ENCODE measurements at places on chromosomes 11 and 22.

DNA sequence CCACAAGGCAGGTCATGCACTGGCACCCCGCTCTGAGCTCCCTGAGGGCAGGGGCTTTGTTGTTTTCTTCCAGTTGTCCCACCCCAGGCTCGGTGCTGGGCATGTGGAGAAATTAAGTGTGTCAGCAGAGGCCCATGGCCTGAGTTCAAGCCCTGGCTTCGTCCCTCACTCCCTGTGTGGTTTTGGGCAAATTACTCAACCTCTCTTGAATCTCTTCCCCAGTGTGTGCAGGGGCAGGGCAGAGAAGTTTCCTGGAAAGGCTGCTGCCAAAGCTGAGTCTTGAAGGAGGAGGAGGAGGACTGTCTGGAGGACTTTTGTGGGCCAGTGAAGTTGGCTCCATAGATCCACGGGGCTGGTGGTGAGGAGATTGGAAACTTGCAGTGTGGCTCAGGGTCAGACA lies 138.1 kb upstream of the E2F8 start:
- peak; percentile 50 for DNase-seq

GRCh38 chr11:112374486-112375140 lies 114.0 kb upstream of the PLET1 start:
- no peak for DNase-seq

DNA sequence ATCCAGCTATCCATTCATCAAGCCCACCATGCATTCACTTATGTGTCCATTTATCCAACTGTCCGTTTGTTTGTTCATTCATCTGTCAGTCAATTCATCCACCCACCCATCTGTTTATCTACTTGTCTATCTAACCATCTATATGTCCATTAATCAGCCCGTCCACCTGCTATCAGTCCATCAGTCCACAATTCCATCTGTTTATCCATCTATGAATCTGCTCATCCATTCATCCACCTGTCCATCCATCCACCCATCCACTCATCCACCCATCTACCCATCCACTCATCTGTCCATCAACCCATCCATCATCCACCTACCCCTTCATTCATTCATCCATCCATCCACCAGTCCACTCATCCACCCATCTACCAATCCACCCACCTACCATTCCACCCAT lies 970 bp upstream of the SPI1 start:
- no peak for DNase-seq

- peak; percentile 67 for DNase-seq
Measured at GRCh38 chr11:67629386-67630227, at the start of gene NUDT8. NUDT8 (minus strand) TSS chr11:67629937; CDS start chr11:67629911, 26 bp downstream.

GRCh38 chr11:69382131-69383128 lies 88.5 kb downstream of the MYEOV start:
- DNase-seq, result peak; percentile 18

GRCh38 chr11:1701091-1701807 lies 4.3 kb downstream of the KRTAP5-6 start:
- DNase-seq, result no peak

DNA sequence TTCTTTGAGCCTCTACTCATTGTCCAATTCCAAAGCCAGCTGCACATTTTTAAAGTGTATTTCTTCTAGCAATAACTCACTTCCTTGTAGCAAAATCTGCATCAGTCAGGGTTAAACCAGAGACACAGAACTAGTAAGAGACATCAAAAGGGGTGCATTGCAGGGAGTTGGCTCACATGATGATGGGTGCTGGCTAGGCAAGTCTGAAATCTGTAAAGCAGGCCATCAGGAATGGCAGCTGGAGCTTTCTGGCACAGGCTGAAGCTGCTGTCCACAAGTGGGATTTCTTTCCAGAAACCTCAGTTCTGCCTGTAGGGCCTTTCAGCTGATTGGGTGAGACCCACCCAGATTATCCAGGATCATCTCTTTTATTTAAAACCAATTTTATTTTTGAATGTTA lies 698.1 kb downstream of the NTM start:
- DNase-seq, result no peak

DNA sequence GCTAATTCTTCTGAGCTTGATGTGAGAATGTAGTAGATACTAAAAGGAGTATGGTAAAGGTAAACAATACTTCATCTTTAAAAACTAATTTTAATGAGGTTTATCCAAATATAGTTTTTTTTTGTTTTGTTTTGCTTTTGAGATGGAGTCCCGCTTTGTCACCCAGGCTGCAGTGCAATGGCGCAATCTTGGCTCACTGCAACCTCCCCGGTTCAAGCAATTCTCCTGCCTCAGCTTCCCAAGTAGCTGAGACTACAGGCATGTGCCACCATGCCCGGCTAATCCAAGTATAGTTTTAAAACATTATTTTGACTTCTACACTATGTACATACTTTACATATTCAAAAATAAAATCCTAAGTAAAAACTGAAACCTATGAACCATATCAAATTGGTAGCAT lies 4.1 kb downstream of the ZBTB44 start:
- no peak for DNase-seq

DNA sequence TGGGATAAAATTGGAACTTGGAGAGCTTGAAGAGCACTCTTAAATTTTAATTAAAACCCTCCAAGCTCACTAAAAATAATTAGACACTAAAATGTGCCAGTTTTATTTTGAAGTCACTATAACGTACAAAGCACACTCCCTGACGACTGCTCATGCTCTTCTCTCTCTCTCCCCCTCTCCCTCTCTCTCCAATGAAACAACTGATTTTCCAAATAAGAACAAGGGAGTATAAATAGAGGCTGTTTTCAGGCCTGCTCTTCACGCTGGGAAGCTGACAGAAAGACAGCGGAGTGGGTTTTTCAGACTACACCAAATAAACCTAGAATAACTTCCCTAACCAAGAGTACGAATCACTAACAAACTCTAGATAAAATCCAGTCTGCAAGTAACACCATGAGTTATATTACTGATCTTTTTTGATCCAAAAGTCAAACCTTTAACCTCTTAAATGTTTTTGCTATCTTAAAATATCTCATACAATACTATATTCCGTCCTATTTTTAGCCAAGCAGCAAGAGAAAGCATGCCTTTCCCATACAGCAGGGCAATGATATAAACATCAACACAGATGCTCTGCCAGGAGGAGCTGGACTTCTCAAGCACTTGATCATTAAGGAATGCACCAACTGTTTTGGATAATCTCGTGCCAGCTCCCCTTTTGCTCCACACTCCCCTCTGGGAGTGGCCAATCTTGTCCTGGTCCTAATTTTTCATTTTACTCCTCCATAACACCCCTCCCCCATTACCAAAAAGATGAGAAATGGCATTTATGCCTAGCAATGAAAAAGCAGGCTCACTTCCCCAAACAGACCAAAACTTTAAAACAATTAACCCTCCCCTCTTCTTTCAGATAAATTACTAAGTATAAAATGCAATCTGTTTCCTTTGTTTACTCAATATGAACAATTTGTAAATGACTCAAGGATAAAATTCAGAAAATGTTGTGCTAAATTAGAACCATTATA lies 116.9 kb downstream of the SOX6 start:
- DNase-seq, result no peak

DNA sequence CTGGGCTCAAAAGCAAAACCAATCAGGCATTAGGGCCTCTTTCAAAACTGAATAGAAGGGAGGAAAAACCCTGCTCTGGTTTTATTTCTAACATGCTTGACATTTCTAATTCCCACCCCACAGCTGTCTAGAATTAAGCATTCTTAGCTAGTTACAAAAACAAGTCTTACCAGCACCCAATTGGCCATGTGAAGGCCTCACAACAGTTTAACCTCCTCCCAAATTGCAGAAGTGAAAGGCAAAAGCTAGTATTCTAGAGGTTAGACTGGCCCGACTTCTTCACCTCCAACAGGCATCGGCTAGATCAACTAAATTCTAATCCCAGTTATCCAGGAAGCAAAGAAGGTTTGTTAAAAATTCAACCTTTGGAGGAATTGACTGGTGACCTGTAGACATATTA lies 6.5 kb downstream of the SF1 start:
- DNase-seq, result no peak

DNA sequence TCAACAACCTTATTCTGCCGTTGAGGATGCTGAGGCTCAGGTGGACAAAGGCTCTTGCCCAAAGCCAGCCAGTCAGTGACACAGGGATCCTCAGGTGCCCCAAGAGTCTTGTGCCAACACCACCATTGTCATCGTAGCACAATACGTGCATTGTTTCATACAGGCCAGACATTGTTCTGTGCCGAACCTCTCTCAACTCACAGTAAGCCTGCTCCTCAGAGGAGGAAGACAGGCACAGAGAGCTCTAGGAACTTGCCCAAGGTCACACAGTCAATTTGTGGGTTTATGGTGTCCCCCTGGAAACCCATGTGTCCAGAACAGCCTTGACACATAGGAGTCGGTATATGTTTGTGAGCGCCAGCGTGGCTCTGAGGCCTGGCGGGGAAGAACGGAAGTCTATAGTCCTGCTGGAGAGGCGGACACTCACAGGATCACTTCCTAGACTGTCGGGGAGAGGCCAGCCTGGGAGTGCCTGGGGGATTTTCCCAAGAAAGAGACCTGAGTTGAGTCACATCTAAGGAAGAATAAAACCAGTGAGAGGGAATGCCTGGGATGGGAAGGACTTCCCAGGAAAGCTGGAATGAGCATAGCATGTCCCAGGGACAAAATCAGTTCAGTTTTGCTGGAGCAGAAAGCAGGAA lies 20.2 kb downstream of the LIF start:
- DNase-seq, result no peak

- DNase-seq, result no peak
Measured at GRCh38 chr11:9533736-9534473, 39.6 kb upstream of the WEE1 start.

DNA sequence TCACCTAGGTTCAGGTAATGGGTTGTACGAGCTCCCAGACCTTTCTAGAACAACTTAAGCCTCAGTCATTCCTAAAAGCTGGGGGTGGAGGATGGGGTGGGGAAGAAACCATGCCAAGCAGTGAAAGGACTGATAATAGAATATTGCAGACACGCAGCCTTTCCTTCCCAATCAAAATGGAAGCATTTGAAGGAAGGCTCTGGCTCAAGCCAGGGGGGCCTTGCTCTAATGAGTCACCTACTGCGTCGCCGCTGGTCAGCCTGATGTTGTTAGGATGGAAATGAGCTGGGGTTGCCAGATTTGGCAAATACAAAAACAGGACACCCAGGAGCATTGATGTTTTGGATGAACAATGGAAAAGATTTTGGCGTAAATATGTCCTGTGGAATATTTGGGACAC lies 6.2 kb downstream of the SYT12 start:
- no peak for DNase-seq

- DNase-seq, result no peak
Measured at GRCh38 chr22:40335358-40335757, 10.9 kb upstream of the ADSL start.

DNA sequence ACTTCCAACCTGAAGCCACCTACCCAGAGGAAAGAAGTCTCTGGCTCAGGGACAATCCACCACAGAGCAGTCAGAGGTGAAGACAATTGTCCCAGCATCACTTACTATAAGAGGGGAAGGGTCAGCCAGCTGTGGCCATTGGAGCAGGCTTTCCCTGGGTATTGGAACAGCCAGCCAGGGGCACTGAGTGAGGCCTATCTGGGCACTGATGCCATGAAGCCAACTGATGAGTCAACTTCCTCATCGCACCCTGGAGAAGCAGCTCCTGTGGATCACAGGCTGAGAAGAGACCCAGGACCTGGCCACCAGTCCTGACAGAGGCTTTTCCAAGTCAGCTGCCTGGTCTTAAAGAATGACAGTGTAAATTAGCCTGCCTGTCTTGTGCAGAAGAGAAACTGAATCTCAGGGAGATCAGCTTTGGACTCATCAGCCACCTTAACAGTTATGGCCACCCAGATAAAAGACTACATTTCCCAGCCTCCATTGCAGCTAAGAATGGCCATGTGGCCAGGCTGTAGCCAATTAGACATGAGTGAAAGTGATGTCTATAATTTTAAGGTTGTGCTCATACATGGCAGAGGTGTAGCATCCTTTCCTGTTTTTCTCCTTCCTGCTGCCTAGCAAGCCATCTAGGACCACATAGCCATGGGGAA lies 19.0 kb downstream of the CHST1 start:
- no peak for DNase-seq

DNA sequence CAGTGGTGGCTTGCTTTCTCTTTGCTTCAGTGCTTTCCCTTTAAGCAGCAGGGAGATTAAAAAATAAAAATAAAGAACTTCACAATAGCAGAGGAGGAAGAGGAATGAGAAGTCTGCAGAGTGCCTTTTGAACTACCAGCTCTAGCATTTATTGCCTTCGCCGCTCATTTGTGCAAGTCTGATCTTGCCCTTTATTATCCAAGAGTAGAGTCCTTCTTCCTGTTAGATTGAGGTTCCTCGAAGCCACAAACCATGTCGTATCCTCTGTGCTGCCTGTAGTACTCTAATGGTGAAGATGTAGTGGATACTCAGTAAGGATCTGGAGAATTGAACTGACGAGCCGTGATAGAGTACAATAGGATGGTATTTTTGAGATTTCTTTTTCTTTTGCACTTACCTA lies 101.2 kb upstream of the RAG2 start:
- no peak for DNase-seq

GRCh38 chr11:94924171-94924572 lies 49.2 kb downstream of the CWC15 start:
- DNase-seq, result no peak

DNA sequence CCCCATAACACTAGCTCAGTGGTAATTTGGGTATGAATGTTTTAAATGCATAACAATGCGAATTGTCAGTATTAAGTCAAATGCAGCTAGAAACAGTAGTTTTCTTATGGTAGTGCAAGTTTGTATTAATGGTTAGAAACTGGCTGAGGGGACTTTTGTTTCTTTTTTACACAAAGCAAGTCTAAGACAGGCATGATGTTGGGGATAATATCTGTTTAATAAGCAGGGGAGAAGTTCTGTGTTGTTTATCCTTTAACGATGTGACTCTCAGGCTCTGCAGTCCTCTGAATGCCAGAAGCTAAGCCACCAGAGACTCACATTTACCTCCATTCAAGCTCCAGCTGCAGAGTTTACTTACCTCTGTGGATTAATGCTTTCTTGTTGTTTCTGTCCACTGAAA lies 67.8 kb downstream of the SYT9 start:
- no peak for DNase-seq

DNA sequence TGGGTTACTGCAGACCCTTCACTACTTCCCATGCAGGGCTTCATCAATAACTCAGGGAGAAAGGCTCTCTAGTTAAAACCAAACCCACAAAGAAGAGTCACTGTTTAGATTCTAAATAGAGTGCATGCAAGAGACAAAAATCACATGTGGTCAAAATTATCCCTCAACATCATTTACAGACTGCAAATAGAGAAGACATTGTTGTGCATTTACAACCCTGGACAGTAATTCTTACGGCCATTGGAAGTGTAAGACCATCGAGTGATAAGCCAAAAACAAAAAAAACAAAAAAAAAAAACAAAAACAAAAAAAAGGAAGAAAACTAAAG lies 93.4 kb downstream of the RASSF10 start:
- no peak for DNase-seq

GRCh38 chr22:21628386-21629254 lies 1.2 kb downstream of the YDJC start:
- no peak for DNase-seq

DNA sequence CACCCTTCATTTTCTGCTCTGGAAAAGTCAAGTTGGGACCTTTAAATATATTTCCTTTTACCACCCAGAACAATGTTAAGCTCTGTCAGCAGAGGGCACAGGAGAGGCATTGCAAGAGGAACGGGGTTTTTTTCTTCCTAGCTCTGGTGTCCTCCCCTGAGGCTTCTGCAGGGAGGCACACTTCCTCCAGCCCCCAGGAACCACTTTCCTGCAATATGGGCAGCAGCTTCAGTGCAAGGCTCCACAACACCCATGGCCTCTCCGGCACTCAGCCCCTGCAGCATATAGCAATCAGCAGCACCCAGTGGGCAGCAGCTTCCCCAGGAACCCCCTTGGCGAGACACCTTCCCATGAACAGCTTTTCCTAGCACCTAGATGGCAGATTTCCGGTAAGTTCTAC lies 101.4 kb downstream of the SYT9 start:
- DNase-seq, result peak; percentile 10

Measured in fibroblast of gingiva (primary cell).